ENCODE measurements at places on chromosomes 2 and 18.

GRCh38 chr2:27893006-27893405, 2.5 kb downstream of the BABAM2 start:
- no peak for DNase-seq

DNA sequence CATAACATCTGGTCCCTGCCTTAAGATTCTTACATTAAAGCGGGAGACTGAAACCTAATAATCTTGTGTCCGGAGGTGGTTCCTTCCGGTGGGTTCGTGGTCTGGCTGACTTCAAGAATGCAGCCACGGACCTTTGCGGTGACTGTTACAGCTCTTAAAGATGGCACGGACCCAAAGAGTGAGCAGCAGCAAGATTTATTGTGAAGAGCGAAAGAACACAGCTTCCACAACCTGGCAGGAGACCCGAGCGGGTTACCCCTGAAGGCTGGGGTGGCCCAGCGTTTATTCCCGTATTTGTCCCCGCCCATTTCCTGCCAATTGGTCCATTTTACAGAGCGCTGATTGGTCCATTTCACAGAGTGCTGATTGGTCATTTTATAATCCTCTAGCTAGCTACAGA, 122.3 kb upstream of the SIX2 start:
- DNase-seq, result no peak

- DNase-seq, result no peak
Observed at GRCh38 chr2:170512266-170512665, 202.9 kb upstream of the SP5 start.

GRCh38 chr2:181042706-181043105, 62.3 kb downstream of the UBE2E3 start:
- DNase-seq, result no peak

- no peak for DNase-seq
Observed at GRCh38 chr2:212797484-212798205, 259.0 kb upstream of the ERBB4 start.

- no peak for DNase-seq
Observed at GRCh38 chr2:128603411-128603924, 284.8 kb upstream of the HS6ST1 start.

DNA sequence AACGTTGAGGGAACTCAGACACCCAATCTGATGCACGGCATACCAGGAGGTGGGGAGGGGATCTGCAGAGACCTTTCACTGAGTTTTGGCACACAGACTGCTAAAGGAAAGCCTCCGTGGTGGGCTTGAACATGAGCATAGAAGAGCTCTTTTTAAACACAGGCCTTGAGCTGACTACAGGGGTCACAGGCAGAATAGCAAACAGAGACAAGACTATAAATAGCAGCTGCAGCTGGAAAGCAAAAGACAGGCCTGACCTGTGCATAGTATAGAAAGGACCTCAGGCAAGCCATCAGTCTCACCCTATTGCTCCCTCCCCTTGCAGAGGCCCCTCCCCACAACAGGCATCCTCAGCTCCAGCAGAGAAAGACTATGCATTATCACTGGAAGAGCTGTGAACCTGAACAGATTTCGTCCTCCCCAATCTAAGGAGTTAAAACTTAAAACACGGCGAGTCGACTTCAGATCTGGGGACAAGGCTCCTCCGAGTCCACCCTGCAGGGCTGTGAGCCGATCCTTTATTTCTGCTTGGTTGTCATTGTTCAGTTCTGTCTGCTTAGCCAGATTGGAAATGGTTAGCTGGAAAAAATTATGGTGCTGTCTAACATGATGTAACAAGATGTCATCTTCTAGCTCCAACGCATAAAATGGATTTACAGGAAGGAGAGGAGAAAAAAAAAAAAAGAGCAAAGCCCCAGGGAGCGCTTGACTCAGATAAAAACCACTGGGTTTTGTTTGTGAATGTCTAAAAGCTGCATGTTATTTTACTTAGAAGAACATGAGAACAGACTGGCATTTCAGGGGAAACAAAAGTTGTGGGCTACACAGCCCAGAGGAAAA, 25.2 kb upstream of the LCLAT1 start:
- no peak for DNase-seq

All from stimulated activated CD4-positive, alpha-beta T cell treated with anti-CD3 and anti-CD28 coated beads, TNF-alpha, amount 100 ng/mL, for 1 hour (primary cell).